ENCODE measurements at places on chromosomes 7 and 10. TPM values are rescaled to one million over a fixed set of nuclear protein-coding genes. Genes with fewer than 3 reads are reported as not detected.

- no peak overlapping the region for H3K4me3 ChIP-seq
- no peak for DNase-seq
- no peaks in the 10 kb centered on the region for H3K36me3 ChIP-seq
- no peaks in the 10 kb centered on the region for H3K4me1 ChIP-seq
- H3K27ac ChIP-seq = no peak overlapping the region
These were observed 290.9 kb downstream of the SDK1 start for GRCh38 chr7:3591944-3592343.

GRCh38 chr7:131111081-131111576, 216.5 kb upstream of the MKLN1 start:
- peaks cover 23% of the 10 kb centered on the region for H3K4me1 ChIP-seq
- peaks cover 45% of the 10 kb centered on the region for H3K27me3 ChIP-seq
- DNase-seq = no peak
- no peak overlapping the region for H3K27ac ChIP-seq
- H3K4me3 ChIP-seq = no peak overlapping the region
- H3K36me3 ChIP-seq = no peaks in the 10 kb centered on the region

- no peak for DNase-seq
- H3K36me3 ChIP-seq = no peaks in the 10 kb centered on the region
- no peaks in the 10 kb centered on the region for H3K4me1 ChIP-seq
- no peaks in the 10 kb centered on the region for H3K27me3 ChIP-seq
- no peak overlapping the region for H3K4me3 ChIP-seq
These were observed 22.1 kb upstream of the ENO4 start for GRCh38 chr10:116827214-116827671.

GRCh38 chr10:45452743-45453452, 78.9 kb downstream of the ALOX5 start:
- no peaks in the 10 kb centered on the region for H3K27me3 ChIP-seq
- H3K36me3 ChIP-seq = no peaks in the 10 kb centered on the region
- no peaks in the 10 kb centered on the region for H3K4me1 ChIP-seq
- H3K4me3 ChIP-seq = no peak overlapping the region
- no peak for DNase-seq
- H3K27ac ChIP-seq = no peak overlapping the region

GRCh38 chr7:35755711-35756110, 45.1 kb upstream of the SEPTIN7 start:
- no peaks in the 10 kb centered on the region for H3K36me3 ChIP-seq

IFIT1B gene
- not detected for total RNA-seq

VOPP1 gene
- total RNA-seq = 20.0 TPM

Data from hepatocyte (in vitro differentiated cells).